ENCODE measurements at places on chromosomes 2 and 18.
A peak's percentile ranks its signal among the peaks of the same experiment; 100 is the strongest.

- DNase-seq: no peak
Observed at GRCh38 chr18:44654573-44654972, 26.1 kb upstream of the SETBP1 start.

GRCh38 chr18:28824183-28824574 lies 647.2 kb upstream of the CDH2 start:
- DNase-seq: no peak

GRCh38 chr2:129907256-129907998 lies 72.0 kb upstream of the RAB6C start:
- no peak for DNase-seq

GRCh38 chr2:38734299-38735058 lies 16.7 kb downstream of the SRSF7 start:
- no peak for DNase-seq

GRCh38 chr18:8493141-8493540 lies 116.1 kb upstream of the RAB12 start:
- DNase-seq: no peak

DNA sequence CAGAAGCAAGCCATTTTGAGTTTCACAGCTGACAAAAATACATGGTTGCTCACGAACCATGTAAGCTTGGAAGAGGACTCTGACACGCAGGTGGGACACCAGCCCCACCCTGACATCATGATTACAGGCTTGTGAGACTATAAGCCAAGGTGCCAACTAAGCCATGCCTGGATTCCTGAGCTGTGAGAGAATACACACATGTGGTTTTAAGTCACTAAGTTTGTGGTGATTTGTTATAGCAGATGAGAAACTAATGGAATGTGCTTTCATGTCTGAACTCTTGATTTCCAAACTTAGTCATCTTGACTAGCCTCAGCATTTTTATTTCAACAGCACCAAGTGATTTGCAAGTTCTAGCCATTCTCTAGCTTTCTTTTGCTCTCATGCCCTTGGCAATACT lies 676.1 kb upstream of the CELF4 start:
- DNase-seq: no peak

DNA sequence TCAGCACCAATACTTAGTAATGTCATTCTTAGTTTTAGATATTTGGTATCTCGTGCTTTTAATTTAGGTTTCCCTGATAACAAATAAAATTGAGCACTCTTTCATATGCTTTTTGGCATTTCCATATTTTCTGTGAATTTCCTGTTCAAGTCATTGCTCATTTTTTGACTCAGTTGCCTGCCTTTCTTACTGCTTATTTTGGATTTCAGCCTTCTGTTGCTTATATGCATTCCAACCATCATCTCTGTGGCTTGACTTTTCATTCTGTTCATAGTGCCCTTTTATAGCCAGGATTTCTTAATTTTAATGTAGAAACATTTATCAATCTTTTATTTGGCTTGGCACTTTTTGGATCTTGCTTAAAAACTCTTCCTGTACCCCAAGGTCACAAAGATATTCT lies 14.5 kb upstream of the KIF3C start:
- no peak for DNase-seq

DNA sequence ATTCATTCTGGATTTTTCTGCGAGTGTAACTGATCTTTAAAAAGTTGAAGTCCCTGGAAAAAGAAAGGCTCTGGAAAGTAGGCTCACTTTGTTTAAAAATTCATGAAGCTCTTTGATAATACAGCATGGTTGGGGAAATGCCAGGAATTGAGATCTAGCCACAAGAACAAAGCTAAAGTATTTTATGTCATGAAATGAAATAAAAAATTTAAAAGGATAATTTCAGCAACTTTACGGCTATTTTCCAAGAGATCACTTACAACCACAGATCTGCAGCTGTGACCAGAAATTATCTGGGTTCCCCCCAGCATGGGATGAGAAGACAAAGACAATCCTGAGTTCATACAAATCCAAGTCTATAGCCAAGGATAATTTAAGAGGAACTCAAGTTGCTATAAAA lies 25.3 kb upstream of the RFX8 start:
- no peak for DNase-seq

DNA sequence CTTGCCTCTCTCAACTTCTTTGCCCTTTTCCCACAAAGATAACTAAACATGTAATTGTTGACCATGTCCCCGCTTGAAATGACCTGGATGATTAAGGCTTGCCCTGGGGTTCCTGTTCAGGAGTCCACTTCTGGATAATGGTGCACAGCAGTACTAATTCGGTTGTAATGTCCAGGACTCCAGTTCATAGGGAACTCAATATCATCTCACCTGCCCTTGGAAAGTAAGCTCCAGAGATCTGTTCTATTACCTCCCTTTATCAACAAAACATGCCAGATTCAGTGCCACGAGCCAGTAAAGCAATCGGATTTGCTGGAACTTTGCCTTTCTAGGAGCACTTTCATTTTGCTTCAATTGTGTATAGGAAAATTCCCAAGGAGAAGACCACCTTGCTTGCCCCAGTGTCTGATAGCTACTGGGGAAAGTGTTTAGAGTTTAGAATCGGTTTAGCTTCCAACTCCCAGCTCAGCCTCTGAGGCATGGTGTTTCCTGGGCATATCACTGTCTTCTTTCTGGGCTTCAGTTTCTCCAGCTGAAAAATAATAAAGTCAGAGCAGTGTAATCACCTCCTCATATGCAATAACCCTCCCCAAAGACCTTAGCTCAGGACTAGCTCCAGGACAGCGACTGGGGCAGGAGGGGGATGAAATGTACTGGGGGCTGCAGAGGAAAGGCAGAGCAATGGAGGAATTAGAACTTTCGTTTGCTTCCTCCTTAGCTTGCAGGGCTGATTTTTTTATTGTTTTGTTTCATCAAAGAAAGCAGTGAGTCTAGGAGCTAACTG lies 162.6 kb upstream of the CYRIA start:
- DNase-seq: no peak

- no peak for DNase-seq
Observed at GRCh38 chr2:120720746-120721375, 14.8 kb upstream of the GLI2 start.

DNA sequence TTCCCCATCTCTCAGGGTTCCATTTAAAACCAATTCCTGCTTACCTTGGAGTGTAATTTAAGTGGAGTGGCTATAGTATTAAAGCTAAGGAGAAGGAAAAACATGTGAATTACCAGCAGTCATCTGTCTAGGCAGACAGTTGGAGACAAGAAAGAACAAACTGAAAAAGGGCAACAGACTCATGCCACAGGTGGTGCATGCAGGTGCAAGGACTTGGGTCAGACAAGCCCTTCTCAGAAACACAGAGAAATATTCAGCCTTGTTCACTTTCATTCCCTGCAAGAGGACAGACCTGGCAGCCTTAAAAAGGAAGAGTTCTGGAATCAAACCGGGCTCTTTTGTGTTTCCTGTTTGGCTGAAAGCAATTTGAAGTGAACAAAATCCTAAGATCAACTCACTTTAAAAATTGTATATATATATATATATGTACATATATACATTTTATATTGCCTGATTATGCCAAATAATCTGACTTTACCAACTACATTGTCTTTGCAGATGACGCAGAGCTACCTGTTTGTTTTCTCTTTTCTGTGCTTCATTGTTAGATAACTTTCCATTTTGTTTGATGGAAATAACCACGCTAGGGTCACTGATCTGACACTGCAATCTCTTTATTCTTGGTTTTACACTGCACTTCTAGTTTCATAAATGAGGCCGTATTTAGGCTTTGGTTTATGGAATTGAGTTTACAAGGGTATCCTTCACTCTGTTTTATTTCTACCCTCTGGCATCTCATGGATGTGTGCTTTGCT lies 35.1 kb upstream of the VPS54 start:
- no peak for DNase-seq

DNA sequence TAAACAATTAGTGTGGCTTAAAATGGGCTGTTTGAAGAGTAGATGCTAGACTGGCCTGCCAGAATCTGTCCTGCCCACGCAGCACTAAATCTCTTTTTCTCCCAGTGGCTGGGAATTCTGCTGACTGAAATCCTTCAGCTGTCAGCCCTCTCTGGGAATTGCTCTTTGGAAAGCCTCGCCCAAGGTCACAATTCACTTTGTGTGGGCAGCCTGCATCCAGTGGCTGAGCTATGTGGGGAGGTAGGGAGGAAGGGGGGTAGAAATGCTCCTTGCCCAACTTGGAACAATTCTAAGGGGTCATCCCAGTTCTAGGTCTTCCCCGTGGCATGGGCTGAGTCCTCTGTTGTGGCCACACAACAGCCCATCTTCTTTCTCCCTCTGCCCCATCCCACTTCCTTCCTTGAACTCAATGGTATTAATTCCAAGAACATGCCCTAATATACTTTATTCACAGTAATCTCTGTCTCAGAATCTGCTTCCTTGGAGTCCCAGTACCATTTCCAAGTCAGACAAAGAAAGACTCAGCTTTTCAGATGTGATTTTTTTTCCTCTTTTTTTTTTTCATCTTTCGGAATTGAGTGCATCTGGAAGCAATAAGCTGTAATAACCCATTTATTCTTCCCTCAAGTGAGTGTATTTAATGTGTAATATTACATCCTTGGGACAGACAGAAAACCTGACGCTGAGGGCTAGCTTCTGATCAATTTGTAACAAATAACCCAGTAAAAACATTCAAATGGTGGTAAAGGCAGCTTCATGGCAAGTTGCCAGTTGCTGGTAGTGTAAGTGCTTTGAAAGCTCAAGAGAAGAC lies 189.4 kb downstream of the GPD2 start:
- no peak for DNase-seq

DNA sequence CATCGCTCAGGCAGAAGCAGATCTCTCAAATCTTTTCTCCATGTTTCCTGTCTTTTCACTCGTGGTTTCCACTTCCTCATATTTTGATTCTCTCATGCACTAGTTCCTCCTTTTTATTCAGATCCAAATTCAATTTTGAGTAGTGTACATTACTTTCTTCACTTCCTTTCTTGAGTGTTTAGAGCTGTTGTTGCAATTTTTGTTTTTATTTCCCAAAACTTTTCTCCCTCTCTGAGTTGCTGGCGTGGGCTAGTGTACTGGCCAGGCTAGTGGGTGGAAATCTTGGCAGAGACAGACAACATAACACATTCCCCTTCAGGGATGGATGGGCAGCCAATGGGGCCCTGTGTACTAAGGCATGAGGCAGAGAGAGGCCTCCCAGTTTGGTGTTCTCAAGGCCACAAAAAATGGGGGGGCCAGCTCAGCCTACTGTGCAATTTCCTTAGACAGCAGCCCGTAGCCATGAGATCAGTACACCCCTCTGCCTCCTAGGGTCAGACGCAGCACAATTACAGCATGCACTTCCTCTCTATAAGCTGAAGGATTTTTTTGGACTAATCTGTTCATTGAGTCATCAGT lies 145.1 kb upstream of the PID1 start:
- DNase-seq: no peak

DNA sequence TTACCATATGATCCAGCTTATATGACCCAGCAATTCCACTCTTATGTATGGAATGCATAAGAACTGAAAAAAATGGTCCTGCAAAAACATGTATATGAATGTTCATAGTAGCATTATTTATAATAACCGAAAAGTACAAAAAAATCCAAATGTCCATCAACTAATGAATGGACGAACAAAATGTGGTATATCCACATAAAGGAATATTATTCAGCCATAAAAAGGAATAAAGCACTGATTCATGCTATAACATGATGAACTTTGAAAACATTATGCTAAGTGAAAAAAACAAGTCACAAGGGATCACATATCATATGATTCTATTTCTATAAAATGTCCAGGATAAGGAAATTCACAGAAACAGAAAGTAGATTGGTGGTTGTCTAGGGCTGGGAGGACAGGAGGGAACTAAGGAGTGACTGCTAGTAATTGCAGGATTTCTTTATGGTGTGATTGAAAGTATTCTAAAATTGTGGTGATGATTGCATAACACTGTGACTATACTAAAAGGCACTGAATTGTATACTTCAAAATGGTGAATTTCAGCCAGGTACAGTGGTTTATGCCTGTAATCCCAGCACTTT lies 10.0 kb upstream of the DIS3L2 start:
- DNase-seq: no peak

DNA sequence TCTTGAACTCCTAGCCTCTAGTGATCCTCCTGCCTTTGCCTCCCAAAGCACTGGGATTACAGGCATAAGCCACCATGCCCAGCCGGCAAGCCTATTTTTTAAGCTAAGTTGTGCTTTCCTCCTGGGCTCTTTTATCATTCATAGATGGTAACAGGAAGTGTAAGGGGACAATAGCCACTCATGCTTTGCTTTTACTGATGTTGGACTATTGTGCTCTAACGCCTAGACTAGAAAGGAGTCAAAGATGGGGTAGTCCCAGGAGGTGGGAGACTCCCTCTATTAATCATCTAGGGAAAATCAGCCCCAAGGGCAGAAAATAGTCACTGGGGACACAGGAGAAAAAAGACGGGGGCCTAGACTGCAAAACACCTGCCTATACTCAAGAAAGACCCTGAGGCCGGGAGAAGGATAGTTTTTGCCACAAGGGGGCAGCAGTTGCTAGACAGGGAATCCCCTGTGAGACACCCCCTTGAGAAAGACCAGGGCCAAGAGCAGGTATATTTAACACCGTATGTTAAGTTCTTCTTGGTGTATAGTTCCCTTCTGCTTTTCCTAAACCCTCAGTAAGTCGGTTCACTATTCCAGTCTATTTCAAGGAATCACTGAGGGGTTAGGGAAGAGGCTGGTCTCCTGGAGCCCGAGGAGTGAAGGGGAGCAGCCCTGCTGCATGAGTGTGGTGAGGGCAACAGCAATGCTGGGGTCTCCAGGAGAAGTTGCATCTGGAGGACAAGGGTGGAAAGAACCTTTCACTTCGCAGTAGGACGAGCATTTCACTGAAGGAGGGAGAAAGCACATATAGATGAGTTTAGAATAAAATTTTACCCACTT lies 2.1 kb upstream of the CXCR1 start:
- DNase-seq: peak; percentile 33

DNA sequence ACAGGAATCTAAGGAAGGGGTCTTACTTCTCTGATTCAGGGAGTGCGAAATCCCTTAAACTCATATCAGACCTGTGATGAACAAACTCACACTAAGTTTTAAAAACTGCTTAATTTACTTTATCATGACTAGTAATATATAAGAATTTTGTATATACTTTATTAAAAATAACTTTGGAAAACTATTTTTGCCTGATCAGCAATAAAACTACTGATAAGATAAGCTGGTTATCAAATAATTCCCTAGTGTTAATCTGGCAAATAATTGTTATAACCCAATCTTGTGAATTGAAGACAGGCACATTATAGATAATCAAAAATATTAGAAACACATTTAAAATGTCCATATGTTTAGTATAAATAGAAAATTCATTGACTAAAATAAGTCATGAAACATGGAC lies 23.7 kb upstream of the DSC3 start:
- DNase-seq: no peak

- no peak for DNase-seq
Observed at GRCh38 chr2:72527424-72527823, 298.4 kb downstream of the EXOC6B start.

- DNase-seq: no peak
Observed at GRCh38 chr2:65388051-65388531, 44.3 kb downstream of the SPRED2 start.

DNA sequence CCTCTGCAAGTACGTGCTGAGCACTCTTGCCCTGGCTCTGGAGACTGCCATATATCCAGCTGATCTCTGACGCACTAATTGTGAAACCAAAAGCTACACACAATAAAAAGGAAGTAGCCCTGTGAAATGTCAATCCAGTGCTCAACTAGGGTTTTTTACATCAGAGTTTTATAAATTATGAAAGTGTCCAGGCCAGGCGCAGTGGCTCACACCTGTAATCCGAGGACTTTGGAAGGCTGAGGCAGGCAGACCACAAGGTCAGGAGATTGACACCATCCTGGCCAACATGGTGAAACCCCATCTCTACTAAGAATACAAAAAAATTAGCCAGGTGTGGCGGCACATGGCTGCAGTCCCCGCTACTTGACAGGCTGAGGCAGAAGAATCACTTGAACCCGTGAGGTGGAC lies 24.5 kb upstream of the PEX13 start:
- no peak for DNase-seq
